ENCODE measurements at places on chromosomes 6 and 20.

GRCh38 chr6:29980511-29980910, 38.2 kb downstream of the HLA-A start:
- no peak for DNase-seq

DNA sequence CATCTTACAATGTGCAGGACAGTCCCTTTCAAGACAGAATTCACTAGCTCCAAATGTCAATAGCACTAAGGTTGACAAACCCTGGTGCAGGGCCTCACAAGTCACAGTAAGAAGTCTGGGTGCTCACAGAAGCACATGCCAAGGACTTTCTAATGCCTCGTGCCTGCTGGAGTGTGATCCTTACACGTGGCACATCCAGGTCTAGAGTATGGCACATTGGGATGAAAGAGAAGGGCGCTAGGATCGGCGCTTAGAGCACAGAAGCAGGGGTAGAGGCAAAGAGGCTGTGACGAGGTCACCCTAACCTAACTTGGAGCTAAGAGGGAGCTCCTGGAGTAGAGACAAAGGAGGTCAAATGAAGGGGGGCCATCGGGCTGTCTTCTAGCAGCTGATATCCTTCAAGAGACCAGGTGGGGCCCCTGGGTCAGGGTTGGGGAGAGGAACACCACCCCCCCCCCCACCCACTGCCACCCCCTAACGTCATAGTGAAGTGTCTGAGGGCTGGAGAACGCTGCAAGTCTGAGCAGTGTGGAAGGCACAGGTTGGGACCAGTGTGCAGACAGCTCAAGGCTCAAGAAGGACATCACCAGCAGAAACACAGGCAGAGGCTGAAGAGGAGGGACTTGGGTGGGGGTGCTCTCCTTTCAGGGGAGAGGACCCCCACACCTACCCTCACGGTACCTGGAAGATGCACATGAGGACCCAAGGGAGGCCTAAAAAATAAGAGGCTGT, 97.8 kb upstream of the MRPS10 start:
- DNase-seq = no peak

- DNase-seq = no peak
Measured at GRCh38 chr6:45737331-45738056, 278.2 kb downstream of the CLIC5 start.

- peak; percentile 25 for DNase-seq
Measured at GRCh38 chr20:36097337-36098151, 57.0 kb upstream of the EPB41L1 start.

All from eye (tissue), 1 donor.